ENCODE measurements at places on chromosomes 11 and 22. TPM values are rescaled to one million over a fixed set of nuclear protein-coding genes. Genes with fewer than 3 reads are reported as not detected.
A peak's percentile ranks its signal among the peaks of the same experiment; 100 is the strongest.

Gene CDC45
- 0.26 TPM for total RNA-seq

Gene MRGPRF
- total RNA-seq = 0.53 TPM

Gene KRTAP5-2
- not detected for total RNA-seq

DNA sequence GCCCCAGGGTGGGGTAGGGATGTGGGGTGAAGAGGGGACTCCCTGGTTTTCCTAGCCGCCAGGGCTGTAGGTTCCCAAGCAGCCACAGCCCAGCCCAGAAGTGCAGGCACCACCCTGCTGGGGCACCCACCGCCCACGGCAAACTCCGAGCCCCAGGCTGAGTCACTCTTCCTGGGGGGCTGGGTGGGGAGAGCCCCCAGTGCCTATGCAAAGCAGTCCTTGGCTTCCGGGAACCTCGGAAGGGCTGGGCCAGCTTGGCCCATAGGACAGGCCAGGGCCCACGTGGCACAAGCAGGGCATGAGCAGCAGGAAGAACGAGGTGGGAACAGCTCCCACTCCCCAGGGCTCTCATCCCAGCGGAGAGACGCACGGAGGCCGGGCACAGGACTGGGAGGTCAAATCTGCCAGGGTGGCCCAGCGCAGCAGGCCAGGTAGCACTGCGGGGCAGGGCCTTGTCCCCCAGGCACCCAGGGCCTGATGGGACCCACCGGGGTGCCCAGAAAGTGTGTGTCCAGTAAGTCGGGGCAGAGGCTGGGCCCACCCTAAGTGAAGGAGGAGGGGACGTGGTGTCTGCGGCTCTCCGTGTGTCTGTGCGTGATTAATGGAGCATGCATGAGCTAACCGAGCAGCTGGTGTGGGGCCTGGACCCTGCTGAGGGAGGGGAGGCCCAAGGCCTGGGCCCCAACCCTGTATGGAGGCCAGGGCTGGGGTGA, 4.6 kb upstream of the IL17REL start:
- DNase-seq = peak; percentile 27

DNA sequence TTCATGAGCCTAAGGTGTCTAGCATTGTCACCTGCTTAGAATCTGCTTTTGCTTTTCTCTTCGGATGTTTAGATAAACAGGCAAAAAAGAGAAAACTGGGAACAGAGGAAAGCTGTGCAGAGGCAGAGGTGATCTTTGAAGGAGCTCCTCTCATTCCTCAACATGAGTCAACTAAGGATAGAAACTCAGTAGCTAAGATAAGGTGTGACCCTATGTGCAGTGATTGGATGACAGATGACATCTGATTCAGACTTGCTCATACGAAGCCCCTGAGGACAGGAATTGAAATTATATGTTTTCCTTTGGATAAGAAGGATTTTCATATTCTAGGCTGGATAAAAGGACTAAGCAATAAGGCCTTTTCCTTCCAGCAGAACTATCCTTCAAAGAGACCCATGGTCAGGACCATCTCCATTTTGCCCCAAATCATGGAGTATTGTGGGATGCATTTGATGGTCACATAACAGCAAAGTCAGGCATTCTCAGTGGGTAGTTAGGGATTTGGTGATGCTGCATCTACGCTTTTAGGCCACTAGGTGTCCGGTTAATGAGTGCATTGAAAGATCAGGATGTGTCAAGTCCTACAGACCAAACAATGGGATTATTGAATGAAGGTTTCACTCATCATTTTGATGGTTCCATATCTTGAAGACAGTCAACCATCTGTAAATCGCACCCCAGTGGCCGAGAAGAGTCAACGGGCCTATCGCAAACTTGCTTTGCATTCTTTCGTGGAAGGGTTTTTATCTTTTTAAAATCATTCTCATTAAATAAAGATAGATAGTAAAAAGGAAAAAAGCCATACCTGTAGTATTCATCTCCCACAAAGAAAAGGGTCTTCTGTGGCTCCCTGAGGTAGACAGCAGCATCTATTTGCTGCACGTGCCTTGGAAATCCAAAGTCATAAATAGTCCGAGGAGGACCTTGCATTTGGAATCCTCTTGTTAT, 32.2 kb downstream of the MMP20 start:
- DNase-seq = peak; percentile 75

GRCh38 chr11:79092791-79093353, 348.0 kb downstream of the TENM4 start:
- DNase-seq = peak; percentile 100

Gene ZNHIT2
- total RNA-seq = 11.1 TPM

DNA sequence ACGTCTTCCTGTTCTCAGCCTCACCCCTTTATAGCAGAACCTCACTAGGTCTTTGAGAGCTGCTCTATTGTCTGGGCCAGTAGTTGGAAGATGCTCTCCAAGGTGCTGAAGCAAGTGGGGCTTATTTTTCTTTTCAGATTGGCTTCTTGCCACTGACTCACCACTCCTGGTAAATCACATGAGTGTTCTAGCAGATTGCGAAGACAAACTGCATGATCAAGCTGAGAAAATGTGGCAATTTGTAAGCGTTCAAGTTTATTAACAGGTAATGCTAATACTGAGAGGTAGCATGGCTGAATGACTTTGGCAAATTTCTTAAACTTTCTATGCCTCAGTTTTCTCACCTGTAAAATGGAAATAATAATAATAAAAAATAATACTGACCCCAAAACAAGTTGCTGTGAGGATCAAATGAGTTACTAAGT, 59.2 kb downstream of the CACNG2 start:
- peak; percentile 91 for DNase-seq

GRCh38 chr11:48011798-48012391, 31.5 kb downstream of the PTPRJ start:
- no peak for DNase-seq

DNA sequence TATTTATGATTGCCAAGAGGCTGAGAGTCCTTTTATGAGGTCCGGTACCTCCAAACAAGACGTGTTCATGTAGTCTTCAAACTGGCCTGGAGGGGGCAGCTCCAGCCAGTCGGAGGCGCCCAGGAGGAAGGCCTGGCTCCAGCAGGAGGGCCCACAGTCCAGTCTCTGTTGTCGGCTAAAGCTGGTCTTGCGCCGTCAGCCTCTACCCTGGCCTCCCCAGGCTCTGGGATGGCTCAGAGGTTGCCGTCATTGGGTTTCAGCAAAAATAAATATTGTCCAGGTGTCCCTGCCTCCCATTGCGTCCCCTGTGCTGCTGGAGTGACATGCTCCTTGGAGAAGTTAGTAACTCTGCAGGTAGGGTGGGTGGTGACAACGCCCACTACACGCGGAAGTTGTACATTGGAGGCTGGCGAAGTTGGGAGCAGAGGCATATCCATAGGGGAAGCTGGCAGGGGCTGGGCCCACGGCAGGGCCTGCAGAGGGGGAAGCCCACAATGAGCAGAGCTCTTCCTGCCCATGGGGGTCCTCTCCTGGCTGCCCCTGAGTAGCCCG, 1.0 kb upstream of the SLC25A1 start:
- DNase-seq = peak; percentile 62

- no peak for DNase-seq
Measured at GRCh38 chr11:61488651-61489291, 19.8 kb upstream of the LRRC10B start.

Gene FAM180B
- not detected for total RNA-seq

DNA sequence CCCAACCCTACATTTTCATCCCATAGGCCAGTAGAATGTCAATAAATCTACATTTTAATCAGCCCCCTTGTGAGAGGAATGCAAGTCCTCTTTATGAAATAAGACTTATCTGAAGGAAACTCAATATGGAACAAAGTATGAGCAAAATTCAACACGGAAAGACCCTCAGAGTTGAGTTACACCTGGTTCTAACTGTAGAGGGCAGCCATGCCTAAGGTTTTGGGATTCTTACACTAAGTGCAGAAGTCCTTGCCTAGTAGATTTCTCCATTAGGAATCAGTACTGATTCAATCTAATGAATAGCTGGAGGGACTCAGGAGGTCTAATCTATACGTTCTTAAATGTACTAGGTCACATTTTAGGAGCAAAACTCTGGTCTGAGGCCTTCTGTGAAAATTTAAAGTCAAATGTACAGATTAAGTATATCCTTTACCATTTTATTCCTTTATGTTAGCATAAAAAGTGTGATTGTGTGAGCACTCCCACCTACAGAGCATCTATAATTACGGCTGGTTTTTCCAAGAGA, 904.5 kb downstream of the DLG2 start:
- DNase-seq = no peak

DNA sequence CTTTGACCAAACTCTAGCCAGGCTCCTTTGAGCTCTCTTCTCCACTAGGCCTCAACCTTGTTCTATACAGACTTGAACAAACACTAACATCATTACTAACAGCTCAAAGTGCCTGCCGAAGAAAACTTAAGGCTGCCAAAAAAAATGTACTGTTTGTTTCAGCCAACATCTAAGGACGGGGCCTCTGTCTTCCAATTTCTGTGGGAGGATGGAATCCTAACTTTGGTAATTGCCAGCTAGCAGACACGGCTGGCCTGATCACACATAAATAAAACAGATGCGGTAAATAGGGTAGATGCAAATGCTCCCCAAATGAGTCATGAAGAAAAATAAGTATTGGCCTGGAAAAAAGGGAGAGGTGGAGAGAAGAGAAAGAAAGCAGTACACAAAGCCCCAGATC, 394.3 kb downstream of the TMEM135 start:
- no peak for DNase-seq

Gene TPST2
- total RNA-seq = 18.4 TPM

Gene ASPHD2
- 3.4 TPM for total RNA-seq

DNA sequence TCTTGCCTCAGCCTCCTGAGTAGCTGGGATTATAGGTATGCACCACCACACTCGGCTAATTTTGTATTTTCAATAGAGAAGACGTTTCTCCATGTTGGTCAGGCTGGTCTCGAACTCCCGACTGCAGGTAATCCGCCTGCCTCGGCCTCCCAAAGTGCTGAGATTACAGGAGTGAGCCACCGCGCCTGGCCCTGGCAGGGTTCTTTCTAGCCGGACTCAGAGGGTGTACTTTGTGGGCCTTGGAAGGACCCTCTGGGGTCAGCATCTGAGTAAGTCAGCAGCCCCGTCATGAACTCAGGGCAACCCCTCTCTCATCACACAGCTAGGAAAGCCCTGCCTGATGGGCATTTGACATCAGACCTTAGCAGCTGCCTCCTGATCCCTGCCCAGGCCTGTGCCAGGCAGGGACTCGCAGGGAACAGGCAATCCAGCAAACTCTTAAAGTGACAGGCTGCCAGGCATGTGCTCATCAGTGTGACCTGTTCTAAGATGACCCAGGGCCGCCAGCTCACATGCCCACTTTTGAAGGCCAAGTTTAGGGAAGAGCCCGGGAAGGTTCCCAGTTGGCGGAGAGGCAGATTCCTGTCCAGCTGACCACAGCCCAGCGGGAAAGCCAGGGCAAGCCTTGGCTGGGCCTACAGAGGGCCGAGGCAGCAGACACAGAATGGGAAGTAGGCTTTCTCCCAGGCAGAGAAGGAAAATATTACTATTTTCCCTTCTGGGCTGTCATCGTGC, 92.9 kb downstream of the MORC2 start:
- DNase-seq = no peak

- no peak for DNase-seq
Measured at GRCh38 chr22:47594836-47595521, 832.5 kb downstream of the TBC1D22A start.

Gene OR5AN1
- not detected for total RNA-seq

Gene UPK3A
- not detected for total RNA-seq

DNA sequence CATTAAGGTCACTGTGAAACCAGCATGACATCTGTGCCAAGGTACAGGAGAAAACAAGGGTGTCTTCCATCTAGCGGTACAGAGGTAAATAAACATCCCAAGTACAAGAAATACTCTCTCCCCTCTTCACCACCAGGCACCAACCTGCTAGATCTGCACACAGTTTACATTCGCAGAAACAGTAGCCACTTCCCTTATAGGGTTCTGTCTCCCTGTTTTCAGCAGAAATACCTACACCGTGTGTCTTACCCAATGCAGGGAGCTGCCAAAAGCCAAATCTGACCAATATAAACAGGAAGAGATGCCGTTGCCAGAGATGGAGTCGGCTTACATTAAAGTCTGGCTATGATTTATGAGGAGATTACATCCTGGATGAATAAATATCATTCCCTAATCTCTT, 1.2 kb downstream of the SCN4B start:
- peak; percentile 13 for DNase-seq

DNA sequence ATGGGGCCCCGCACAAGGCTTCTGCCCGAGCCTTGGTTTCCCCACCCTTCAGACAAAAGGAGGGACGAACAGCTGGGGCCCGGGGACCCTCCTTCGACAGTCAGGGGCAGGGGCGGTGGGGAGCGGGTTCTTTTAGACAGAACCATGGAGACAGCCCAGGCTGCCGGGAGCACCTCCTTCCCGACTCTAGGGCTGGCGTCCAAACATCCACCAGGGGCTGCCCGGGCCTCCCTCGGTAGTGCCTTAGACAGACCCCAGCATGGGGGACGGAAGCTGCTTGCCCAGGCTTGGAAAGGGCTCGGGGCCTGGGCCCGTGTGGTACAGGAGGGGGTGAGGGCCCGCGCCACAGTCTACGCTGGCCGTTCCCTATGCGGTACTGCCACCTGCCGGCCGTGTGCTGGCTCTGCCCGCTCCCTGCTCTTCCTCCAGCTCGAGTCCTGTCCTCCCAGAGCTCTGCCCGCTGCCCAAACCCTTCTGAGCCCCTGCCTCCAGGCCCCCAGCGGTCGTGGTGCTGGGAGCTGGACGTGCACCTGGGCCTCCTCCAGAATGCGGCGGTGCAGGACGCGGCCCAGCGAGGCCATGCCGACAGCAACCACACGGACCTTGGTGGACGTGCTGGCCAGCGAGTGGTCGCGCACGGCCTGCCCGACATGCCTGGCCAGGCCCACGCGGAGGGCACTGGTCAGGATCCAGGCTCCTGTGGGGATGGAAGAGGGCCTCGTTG, 20.1 kb downstream of the TSSC4 start:
- DNase-seq = peak; percentile 25

DNA sequence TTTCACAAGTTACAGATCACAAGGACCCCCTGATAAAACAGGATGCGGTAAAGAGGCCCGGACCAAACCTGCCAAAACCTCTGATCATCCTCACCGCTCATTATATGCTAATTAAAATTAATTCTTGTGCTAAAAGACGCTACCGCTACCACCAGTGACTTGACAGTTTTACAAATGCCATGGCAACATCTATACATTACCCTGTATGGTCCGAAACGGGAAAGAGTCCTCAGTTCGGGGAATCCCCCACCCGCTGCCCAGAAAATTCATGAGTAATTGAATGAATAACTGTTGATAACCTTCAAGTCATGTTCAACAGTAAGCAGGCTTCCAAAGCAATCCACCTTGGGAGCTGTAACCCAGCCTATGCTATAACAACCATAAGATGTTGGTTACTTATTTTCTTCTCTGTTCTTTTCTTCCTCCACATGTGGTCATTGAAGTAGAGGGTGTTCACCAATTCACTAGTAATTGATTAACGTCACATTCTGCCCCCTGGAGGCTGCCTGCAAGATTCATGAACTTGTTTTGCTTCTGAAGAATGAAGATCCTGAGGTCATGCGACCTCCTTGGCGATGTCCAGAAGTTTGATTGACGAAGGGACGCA, 20.6 kb downstream of the APOBEC3H start:
- DNase-seq = peak; percentile 53

- DNase-seq = peak; percentile 15
Measured at GRCh38 chr11:47716692-47717091, 1.5 kb upstream of the AGBL2 start.

GRCh38 chr11:87022254-87022653, 15.5 kb upstream of the TMEM135 start:
- no peak for DNase-seq
